HuH-7 (cell line): ENCODE measurements at places on chromosomes 16 and 17.

DNA sequence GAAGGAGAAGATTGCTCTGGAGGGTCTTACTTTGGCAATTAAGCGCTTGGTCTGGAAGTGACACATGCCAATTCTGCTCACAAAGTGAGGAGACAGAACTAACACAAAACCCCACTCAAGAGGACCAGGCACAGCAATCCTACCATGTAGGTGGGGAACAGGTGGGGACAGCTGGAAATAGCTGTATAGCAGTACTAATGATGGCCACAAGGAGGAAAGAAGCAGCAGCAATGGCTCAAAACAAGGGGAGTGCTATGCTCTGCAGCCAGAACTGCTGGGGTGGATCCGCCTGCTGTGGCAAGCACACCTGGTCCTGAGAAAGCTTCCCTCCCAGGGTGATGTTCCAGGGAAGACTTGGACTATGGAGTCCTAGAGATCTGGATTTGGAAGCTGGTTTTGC is 17.0 kb upstream of the TMEM132E start:
- DNase-seq: no peak

- DNase-seq: no peak
Measured at GRCh38 chr17:80773243-80773991, 218.2 kb upstream of the CHMP6 start.

DNA sequence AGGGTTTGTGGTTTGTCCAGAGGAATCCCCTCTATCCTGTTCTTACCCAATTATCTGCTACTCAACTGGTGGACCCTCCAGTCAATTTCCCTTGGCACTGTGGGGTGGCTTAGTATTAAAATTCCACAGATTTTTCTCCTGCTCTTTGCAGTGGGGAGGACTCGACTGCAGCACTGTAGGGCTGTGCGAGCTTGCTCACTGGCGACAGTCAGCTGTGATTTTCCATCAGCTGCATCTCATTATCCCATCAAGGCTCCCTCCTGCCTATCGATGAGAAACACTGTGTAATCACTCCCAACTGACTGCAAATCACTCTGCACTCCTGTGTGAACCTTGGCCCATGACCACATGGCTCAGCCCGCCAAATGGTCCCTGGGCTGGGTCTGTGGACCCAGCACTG is 90.5 kb upstream of the MAF start:
- peak; percentile 36 for DNase-seq

DNA sequence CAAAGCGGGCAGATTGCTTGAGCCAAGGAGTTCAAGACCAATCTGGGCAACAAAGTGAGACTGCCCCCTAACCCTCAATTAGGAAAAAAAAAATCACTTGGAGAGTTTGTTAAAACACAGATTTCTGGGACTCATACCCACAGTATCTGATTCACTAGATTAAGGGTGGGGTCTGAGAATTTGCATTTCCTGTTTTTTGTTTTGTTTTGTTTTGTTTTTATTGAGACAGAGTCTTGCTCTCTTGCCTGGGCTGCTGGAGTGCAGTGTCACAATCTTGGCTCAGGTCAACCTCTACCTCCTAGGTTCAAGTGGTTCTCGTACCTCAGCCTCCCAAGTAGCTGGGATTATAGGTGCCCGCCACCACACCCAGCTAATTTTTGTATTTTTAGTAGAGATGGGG is 1.1 kb downstream of the HEATR9 start:
- DNase-seq: no peak

DNA sequence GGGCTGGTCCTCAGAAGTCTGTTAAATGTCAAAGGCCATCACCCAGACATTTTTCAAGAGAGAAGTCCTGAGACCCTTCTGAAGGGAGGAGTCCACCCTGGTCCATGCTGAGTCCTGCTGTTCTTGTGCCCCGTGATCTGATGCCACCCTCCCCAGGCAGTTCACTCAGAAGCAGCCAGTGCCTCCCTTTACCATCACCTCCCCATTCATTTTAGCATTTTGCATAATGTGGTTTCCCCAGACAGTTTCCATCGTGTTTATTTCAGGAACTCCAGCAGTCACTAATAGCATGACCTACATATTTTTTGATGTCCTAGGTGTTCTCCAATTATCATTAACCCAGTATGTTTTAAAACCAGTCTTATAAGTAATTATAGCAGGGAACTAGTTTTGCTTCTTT is 353.0 kb upstream of the CDH5 start:
- no peak for DNase-seq

DNA sequence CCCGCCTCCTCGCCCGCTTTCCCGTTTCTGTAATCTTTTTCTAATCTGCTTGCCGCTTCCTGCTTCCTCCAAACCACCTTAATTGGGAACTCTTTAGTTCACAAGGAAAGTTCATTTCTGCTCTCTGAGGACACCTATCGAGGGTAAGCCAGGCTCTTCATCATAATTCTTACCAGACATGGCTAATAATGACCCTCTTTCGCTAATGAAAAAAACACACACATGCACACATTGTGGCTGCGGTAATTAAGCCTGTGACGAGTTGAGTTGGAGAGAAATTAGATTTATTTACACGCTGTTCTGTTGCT is 100.6 kb downstream of the ZNF423 start:
- DNase-seq: peak; percentile 40

DNA sequence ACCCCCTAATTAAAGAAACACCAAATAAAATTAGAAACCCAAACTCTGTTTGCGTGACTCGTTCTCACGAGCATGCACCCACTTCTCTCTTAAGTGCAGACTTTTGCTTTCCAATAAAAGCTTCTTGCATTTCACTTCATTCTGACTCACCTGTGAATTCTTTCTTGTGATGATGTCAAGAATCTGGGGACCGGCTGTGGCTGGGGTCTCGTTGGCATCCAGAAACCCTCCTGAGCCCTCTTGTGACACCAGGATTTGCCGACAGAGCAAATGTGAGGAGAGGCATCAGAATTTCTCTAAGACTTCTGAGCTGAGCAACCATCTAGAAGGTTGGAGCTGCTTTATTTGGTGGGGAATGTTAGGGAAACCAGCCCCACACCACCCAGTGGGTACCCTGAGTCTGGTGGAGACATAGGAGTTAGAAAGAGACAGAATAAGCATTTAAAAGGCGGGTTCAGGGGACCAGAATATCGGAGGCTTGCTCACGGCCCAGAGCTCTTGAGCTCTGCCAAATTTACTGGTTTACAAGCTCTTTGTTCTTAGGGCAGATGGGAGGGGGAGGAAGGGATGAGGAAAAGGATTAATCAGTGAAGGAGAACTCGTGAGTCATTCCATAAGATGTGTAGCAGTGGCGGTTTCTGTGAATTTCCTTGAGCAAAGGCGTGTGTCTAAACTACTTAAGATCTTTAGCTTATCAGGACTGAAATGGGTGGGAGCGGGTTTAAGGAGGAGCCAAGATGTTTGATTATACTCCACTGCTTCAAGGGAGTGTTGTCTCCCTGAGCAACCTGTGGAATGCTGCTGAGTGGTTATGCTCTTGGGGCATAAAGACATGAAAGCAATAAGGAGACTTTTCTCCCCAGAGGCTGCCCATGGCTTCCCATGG is 24.2 kb upstream of the TMC5 start:
- DNase-seq: no peak

DNA sequence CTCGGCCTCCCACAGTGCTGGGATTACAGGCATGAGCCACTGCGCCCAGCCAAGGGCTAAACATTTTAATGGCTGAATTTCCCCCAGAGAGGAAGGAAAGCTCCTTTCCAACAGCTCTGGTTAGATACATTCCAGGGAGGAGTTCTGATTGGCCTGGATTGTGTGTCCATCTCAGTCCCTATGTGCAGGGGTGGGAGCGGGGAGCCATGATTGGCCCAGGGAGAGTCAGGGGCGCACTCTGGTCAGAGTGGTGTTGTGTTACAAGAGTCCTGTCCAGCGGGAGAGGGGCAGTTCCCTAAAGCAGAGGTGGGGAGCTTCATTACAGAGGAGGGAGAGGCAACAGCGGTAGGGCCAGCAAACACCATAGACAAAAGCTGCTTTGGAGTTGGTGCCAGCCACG is 75.0 kb downstream of the RAP1GAP2 start:
- DNase-seq: no peak

DNA sequence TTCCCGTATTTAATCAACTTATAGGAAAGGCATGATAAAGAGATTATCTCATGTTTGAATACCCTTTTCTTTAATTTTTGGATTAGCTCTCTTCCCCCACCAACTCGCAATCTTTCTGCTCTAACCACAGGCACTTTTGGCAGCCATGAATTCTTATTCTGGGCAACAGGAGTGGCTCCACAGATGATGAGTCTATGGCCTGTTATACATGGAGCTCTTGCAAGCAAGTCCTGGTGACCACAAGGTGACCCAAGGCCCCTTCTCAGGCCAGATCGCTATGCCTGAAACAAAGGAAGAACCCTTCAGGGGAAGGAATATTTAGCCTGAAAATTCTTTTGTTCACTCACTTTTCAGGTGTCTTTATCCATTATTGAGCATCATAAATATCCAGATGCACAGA is 10.8 kb upstream of the ZNF267 start:
- DNase-seq: no peak

DNA sequence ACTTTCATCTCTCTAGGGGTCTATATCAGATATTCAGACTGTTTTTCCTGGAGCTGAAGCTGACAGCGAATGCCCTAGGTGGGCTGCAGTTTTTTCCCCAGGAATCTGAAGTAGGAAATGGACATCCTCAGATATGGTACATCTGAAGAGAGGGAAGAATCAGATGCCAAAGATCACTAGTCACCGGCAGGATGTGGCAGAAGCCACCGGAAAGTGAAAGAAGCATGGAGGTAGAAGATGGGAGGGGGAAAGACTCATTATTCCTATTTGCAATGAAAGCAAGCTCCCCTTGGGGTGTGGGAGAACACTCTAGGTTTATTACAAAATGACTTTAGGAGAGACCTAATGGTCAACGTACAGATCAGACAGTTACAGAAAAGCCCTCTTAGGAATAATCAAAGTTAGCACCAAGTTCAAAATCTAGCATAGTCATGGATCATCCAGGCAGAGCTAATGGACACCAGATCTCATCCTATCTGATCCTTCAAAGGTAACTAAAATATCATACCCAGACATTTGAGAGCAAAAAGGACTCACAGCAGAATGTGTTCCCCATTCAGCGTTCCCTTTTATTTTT is 110.7 kb downstream of the HS3ST3A1 start:
- DNase-seq: no peak
